ENCODE measurements at places on chromosomes 3 and 15.

- DNase-seq, result no peak
Measured at GRCh38 chr3:126923423-126923822, 59.5 kb upstream of the PLXNA1 start.

GRCh38 chr3:12727481-12727880, 31.6 kb downstream of the TMEM40 start:
- DNase-seq, result no peak

- DNase-seq, result no peak
Measured at GRCh38 chr3:152550284-152550683, 281.6 kb downstream of the MBNL1 start.

DNA sequence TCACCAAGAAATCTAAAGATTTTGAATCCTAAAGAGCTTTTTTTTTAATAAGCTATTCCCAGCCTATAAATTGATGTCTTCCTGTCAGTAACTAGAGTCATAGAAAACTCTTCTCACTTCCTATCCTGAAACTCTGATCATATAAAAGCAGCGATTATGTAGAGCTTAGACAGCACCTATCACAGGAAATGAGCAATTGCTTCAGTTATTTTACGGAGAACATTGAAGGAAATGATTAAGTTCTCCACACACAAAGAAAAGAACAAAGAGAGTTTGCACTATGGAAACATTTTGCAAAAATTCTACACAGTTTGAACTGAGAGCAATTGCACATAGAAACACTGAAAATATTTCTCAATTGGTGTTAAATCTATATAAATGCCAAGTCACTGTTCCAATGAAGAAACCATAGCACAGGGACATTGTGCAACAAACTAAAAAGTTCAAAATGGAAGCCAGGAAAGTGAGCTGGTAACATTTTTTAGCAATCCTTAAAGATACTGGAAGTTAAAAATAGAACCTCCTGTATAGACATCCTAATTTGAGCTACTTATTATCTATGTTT, 291.5 kb upstream of the ARHGEF26 start:
- DNase-seq, result no peak

DNA sequence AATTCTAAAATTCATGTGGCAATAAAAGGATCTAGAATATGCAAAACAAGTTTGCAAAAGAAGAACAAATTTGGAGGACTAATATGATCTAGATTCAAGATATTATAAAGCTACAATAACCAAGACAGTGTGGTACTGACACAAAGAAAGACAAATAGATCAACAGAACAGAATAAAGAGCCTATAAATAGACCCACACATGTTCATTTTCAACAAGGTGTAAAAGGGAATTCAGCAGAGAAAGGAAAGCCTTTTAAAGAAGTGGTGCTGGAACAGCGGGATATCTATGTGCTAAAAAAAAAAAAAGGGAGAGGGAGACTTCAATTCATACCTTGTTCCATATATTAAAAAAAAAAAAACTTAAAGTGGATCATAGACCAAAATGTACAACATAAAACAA, 149.0 kb downstream of the WDR76 start:
- DNase-seq, result no peak

All from NCI-H1092 treated with DMSO at 0.1 percent for 48 hours (cell line).